ENCODE measurements at places on chromosomes 16 and 17. TPM values are rescaled to one million over a fixed set of nuclear protein-coding genes. Genes with fewer than 3 reads are reported as not detected.

- H3K4me3 ChIP-seq, result no peak overlapping the region
- H3K36me3 ChIP-seq, result no peaks in the 10 kb centered on the region
- no peaks in the 10 kb centered on the region for H3K27me3 ChIP-seq
- peaks cover 19% of the 10 kb centered on the region for H3K4me1 ChIP-seq
- H3K27ac ChIP-seq, result no peak overlapping the region
Measured at GRCh38 chr17:75086496-75087181, 1.1 kb upstream of the SLC16A5 start.

Gene RPA1
- polyA plus RNA-seq, result 25.7 TPM

DNA sequence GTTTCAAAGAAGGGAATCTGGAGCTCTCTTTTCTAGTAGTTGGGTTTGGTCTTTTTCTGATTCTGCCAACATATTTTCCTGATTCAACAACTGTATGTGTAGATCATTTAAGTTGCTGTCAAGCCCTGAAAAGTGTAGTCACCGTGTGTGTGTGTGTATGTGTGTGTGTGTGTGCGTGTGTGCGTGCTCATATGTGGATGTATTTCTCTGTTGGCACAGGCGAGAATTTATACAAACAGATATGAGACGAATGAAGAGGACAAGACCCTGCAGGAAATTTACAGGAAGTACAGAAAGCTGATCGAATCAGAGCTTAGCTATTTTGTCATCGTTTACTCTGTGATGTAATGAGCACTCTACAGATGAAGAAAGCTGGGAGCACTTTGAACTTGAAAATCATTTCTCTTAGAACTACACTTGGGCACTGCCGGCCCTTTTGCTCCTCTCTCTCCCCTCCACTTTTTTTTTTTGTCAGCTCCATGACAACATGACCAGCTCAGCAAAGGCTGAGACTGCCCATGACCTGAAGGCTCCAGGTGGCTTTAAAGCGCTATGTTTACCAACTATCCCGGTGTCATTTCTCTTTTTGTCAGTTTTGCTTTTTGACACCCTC, 11.2 kb downstream of the FBXO39 start:
- H3K4me3 ChIP-seq, result no peak overlapping the region
- DNase-seq, result no peak
- no peaks in the 10 kb centered on the region for H3K27me3 ChIP-seq

Gene TBC1D3B
- polyA plus RNA-seq, result 3.2 TPM

GRCh38 chr17:17628388-17629008, 37.0 kb upstream of the PEMT start:
- H3K4me1 ChIP-seq, result peaks cover 4% of the 10 kb centered on the region
- H3K27me3 ChIP-seq, result no peaks in the 10 kb centered on the region
- H3K36me3 ChIP-seq, result no peaks in the 10 kb centered on the region
- H3K4me3 ChIP-seq, result peak overlapping the region; percentile 77
- H3K27ac ChIP-seq, result peak overlapping the region; percentile 51

DNA sequence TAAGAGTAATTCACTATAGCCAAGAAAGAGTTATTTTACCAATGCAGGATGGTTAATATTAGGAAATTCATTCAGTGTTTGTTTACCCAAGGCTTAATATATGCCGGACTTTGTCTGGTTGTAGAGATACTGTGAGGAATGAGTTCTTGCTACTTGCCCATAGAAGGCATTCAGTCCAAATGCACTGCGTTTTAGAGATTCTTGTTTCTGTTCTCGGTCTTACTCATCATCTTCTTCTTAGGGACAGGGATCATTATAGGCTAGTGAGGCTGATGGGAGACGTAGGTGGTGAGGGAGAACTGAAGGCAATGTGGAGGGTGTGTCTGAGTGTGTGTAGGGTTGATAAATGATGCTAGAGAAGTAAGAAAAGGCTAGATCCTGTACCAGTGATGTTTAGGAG, 90.7 kb downstream of the OR1D5 start:
- DNase-seq, result no peak
- no peak overlapping the region for H3K27ac ChIP-seq
- H3K4me3 ChIP-seq, result no peak overlapping the region

Gene LPO
- polyA plus RNA-seq, result not detected

Gene IL17C
- polyA plus RNA-seq, result 1.3 TPM

DNA sequence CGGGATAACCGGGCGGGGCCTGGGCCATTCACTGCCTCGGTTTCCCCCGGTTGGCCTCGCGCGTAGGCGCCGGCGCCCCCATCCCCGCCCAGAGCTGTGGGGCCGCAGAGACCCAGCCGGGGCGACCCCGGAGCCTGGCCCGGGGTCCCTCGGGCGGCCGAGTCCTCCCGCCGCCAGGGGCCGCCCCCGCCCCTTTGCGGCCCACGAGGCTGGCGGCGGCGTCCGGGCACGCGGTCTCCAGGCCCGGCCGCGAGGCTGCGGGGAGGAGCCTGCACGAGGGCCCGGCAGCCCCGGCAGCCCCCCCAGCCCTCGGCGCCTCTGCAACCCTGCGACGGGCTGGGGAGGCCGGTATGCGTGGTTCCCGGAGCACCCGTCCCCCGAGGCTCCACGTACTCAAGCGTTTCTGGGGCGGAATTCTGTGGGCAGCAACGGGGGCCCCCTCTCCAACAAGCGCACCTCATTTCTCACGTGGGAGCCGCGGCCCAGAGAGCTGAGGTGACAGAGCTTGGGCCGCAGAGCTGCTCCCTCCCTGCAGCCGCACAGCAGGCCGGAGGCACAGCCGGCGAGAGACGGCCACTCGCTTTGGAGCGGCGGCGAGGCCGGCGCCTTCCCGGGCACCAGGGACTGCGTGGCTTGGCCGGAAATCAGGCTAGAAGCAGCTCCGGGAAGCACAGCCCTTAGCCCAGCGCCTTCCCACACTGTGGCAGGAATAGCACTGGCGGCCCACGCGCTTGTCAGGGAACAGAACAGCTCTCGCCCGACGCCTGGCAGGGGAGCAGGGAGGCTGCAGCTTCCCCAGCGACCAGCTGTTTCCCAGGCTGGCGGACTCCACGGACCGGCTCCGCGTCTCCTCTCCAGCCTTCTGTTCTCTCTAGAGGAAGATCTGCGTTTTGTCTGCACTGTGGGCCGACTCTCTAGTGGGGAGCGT, 867 bp upstream of the LIMD2 start:
- peak overlapping the region; percentile 95 for H3K4me3 ChIP-seq
- no peaks in the 10 kb centered on the region for H3K27me3 ChIP-seq
- peaks cover 66% of the 10 kb centered on the region for H3K4me1 ChIP-seq
- DNase-seq, result peak; percentile 86

- no peaks in the 10 kb centered on the region for H3K27me3 ChIP-seq
- peaks cover 11% of the 10 kb centered on the region for H3K4me1 ChIP-seq
- no peaks in the 10 kb centered on the region for H3K36me3 ChIP-seq
- no peak overlapping the region for H3K27ac ChIP-seq
Measured at GRCh38 chr16:80544326-80544725, 3.5 kb downstream of the DYNLRB2 start.

GRCh38 chr17:7355053-7355452, at the start of gene TMEM95:
Gene TMEM95, plus strand, starts transcription at chr17:7355156. Its CDS starts 49 bp downstream, at chr17:7355205.
- no peak within 1 kb of the TSS for H3K27ac ChIP-seq
- peaks cover 41% of the 10 kb centered on the region for H3K4me1 ChIP-seq
- DNase-seq, result no peak
- no peak within 1 kb of the TSS for H3K4me3 ChIP-seq

GRCh38 chr16:49854188-49854795, 1.6 kb downstream of the ZNF423 start:
- H3K4me1 ChIP-seq, result peaks cover 34% of the 10 kb centered on the region
- H3K27ac ChIP-seq, result no peak overlapping the region
- H3K4me3 ChIP-seq, result peak overlapping the region; percentile 53
- no peaks in the 10 kb centered on the region for H3K36me3 ChIP-seq
- peaks cover 42% of the 10 kb centered on the region for H3K27me3 ChIP-seq

DNA sequence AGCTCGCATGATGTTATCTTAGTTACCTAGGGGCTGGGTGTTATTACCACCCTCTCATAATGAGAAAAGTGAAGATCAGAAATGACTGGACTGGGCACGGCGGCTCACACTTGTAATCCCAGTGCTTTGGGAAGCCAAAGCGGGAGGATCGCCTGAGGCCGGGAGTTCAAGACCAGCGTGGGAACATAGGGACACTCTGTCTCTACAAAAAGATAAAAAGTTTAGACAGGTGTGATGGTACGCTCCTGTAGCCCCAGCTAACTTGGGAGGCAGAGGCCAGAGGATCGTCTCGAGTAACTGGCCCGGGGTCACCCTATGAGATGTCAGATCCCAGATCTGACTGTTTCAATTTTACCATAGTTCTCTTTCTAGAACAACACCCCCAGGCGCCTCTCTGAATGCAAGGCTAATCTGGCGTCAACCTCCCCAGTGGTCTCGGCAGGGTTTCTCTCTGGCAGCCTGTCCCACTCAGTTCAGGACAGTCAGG, 1.9 kb upstream of the CCDC102A start:
- no peaks in the 10 kb centered on the region for H3K27me3 ChIP-seq
- no peak for DNase-seq
- no peak overlapping the region for H3K4me3 ChIP-seq
- no peaks in the 10 kb centered on the region for H3K36me3 ChIP-seq
- peak overlapping the region; percentile 74 for H3K27ac ChIP-seq
- peaks cover 91% of the 10 kb centered on the region for H3K4me1 ChIP-seq

DNA sequence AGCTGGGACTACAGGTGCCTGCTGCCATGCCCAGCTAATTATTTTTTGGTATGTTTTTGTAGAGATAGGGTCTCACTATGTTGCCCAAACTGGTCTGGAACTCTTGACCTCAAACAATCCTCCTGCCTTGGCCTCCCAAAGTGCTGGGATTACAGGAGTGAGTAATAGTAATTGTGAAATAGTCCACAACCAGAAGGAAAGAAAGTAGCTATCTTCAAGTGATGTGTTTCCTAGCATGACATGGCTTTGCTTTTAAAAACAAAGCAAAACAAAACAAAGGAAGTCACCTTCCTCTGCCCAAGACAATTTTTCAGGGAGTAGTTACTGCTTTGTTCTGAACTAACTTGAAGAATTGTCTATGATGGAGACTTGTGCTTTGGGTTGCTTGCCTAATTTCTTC, 27.0 kb downstream of the ATP6V0A1 start:
- H3K36me3 ChIP-seq, result peaks cover 76% of the 10 kb centered on the region
- no peak overlapping the region for H3K4me3 ChIP-seq
- H3K27ac ChIP-seq, result no peak overlapping the region
- H3K4me1 ChIP-seq, result peaks cover 5% of the 10 kb centered on the region
- DNase-seq, result no peak
- H3K27me3 ChIP-seq, result no peaks in the 10 kb centered on the region

Gene WNK4
- 0.06 TPM for polyA plus RNA-seq

- H3K27me3 ChIP-seq, result no peaks in the 10 kb centered on the region
- peak; percentile 43 for DNase-seq
- H3K36me3 ChIP-seq, result no peaks in the 10 kb centered on the region
- H3K27ac ChIP-seq, result no peak overlapping the region
- H3K4me1 ChIP-seq, result peaks cover 8% of the 10 kb centered on the region
Measured at GRCh38 chr16:28543072-28543471, 4.3 kb upstream of the NUPR1 start.

DNA sequence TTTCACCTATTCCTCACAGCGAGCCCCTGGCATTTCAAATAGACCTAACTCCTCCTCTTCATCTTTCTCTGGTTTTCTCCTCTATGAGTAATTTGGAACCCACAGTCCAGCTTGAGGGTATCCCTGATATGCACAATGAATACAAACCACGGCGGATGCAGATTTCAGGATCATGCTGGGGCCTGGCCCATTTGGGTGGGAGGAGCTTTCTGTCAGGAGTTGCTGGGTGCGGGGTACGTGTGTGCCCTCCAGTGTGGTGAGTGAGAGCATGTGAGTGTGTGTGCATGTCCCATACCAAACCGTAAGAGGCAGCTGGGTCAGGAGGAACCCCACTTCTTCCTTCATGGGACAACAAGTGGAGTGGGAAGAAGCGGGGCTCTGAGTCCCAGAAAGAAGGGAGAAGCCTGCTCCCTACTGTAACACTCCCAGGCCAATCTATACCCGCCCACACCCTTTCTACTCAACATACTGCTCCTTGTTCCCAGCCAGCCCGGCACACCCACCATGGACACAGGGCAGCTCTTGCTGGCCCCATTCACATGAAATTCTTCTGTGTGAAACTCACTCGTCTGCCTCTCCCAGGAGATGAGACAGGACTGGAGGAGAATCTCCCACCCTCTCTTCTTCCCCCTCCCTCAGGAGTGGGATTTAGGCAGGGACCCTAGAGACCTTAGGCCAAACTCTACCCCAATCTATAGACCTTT, 18.4 kb downstream of the CNTNAP1 start:
- DNase-seq, result no peak
- no peak overlapping the region for H3K27ac ChIP-seq
- H3K36me3 ChIP-seq, result peaks cover 40% of the 10 kb centered on the region
- H3K4me3 ChIP-seq, result no peak overlapping the region
- no peaks in the 10 kb centered on the region for H3K27me3 ChIP-seq

Gene RAB11FIP3
- polyA plus RNA-seq, result 29.9 TPM

- DNase-seq, result no peak
- no peaks in the 10 kb centered on the region for H3K27me3 ChIP-seq
- H3K36me3 ChIP-seq, result no peaks in the 10 kb centered on the region
- no peak overlapping the region for H3K4me3 ChIP-seq
- H3K4me1 ChIP-seq, result peaks cover 5% of the 10 kb centered on the region
Measured at GRCh38 chr16:87712184-87712762, 53.5 kb downstream of the KLHDC4 start.

GRCh38 chr17:81638683-81639082, 1.7 kb downstream of the TSPAN10 start:
- H3K27me3 ChIP-seq, result no peaks in the 10 kb centered on the region
- no peak overlapping the region for H3K27ac ChIP-seq
- H3K4me1 ChIP-seq, result peaks cover 11% of the 10 kb centered on the region

Gene MT4
- polyA plus RNA-seq, result not detected

- H3K4me3 ChIP-seq, result no peak overlapping the region
- DNase-seq, result no peak
- peaks cover 37% of the 10 kb centered on the region for H3K4me1 ChIP-seq
- no peaks in the 10 kb centered on the region for H3K27me3 ChIP-seq
- H3K36me3 ChIP-seq, result peaks cover 13% of the 10 kb centered on the region
Measured at GRCh38 chr16:31183432-31184428, 3.8 kb downstream of the FUS start.

- no peaks in the 10 kb centered on the region for H3K27me3 ChIP-seq
- H3K36me3 ChIP-seq, result peaks cover 7% of the 10 kb centered on the region
- peaks cover 21% of the 10 kb centered on the region for H3K4me1 ChIP-seq
- no peak for DNase-seq
Measured at GRCh38 chr17:78895322-78895721, 7.7 kb downstream of the CEP295NL start.

- no peak overlapping the region for H3K27ac ChIP-seq
- H3K27me3 ChIP-seq, result no peaks in the 10 kb centered on the region
- no peaks in the 10 kb centered on the region for H3K4me1 ChIP-seq
- no peak for DNase-seq
Measured at GRCh38 chr16:856101-856500, 55.6 kb upstream of the GNG13 start.

Gene CASKIN2
- 1.00 TPM for polyA plus RNA-seq

- peaks cover 8% of the 10 kb centered on the region for H3K36me3 ChIP-seq
- no peak overlapping the region for H3K4me3 ChIP-seq
- H3K27ac ChIP-seq, result no peak overlapping the region
- DNase-seq, result no peak
Measured at GRCh38 chr17:37179893-37180292, 195.9 kb upstream of the C17orf78 start.

All from B cell (primary cell).